ENCODE measurements at places on chromosomes 2 and 18. TPM values are rescaled to one million over a fixed set of nuclear protein-coding genes. Genes with fewer than 3 reads are reported as not detected.
A peak's percentile ranks its signal among the peaks of the same experiment; 100 is the strongest.

CTIF gene
- 8.2 TPM for total RNA-seq

KRTCAP3 gene
- total RNA-seq = 5.0 TPM

GRCh38 chr18:48818329-48819254, 132.2 kb downstream of the SMAD7 start:
- ATAC-seq = no peak

DNA sequence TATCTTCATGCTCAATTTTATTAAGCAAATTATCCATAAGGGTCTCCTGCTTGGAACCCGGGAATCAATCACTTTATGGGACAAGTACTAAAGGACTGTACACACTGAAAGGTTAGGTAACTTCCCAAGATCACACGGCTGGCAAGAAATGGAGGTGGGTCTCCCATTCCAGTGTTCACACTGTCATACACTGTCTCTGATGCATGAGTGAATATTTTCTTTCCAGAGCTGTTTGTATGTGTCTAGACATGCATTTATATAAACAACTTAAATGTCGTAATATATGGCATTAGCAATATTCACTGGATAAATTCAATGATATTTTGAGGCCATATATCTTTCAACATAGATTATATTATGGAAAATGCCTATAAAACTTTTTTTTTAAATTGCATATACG, 223.4 kb downstream of the DYM start:
- ATAC-seq = no peak

GRCh38 chr2:203993560-203993959, 57.0 kb downstream of the ICOS start:
- peak; percentile 24 for ATAC-seq

Measured in activated T-helper 17 cell treated with anti-CD3 and anti-CD28 coated beads, Interleukin-2, amount 50 U/mL, for 72 hours (primary cell).